ENCODE measurements at places on chromosomes 2 and 18.

DNA sequence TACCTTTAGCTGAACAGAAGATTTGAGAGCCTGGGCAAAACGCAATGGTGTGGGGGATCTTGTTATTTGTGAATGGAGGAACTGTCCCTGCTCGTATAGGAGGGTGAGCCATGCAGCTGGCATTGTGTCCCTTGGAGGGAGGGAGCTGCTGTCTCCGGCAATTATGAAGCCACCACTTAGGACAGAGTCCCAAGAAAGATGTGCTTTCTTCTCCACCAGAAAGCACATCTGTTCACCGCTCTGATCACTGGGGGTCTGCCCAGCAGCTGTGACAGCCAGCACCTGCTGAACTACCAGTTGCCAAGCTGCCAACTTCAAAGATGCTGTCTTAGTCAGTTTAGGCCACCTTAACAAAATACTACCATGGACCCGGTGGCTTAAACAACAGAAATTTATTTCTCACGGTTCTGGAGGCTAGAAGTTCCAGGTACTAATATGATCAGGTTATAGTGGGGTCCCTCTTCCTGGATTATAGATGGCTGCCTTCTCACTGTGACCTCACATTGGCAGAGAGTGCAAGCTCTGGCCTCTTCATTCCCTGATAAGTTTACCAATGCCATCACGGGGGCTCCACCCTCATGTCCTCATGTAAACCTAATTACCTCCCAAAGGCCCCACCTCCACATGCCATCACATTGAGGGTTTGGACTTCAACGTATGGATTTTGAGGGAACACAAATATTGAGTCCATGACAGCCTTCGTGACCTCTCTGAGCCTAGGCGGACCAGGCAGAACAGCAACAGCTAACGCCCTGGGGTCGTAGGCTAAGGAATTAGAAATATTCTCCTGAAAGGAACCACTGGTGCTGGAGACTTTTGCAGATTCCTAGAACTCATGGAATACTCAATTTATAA, 148.3 kb downstream of the RHBDD1 start:
- no peak for DNase-seq

DNA sequence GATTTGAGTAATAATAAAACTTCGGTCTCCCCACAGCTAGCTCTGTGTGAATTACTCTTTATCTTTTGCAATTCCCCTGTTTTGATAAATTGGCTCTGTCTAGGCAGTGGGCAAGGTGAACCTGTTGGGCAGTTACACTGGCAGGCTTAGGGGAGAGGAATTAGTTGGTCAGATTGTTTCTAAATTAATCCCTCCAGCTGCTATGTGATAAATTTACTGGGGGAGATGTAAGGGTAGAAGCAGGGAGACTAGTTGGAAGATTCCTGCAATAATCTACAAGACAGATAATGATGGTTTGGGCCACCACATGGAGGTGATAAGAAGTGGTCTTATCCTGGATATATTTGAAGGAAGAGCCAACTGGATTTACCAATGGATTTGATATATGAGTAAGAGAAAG, 118.5 kb upstream of the TACR1 start:
- DNase-seq: no peak

DNA sequence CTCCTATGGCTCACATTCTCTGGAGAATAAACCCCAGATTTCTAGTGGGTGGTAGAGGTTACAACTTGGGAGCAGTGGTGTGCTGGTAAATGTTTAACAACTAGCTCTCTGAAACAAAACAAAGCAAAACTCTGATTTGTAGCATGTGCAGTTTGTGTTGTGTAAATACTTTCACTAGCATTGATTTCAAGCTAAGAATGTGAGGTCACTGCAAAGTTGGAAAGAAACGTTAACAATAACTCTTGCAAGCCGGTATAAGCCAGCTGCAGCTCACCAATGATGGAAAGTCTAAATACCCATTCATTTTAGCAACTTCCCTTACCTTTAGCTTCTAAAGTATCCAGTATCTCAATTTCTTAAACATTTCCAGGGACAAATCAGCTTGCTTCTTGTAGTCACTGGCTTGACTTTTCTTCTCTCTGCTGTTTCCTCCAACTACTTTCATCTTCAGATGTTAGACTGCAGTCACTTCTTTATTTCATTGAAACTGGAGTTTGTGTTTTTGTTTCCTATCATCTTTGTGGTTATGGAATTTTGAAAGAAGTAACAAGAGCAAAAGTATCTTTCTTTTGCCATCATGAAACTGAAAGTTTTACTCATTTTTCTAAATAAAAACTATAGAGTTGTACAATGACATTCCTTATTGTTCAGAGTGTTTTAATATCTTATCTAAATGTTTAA, 140.2 kb downstream of the PLCL1 start:
- DNase-seq: no peak

DNA sequence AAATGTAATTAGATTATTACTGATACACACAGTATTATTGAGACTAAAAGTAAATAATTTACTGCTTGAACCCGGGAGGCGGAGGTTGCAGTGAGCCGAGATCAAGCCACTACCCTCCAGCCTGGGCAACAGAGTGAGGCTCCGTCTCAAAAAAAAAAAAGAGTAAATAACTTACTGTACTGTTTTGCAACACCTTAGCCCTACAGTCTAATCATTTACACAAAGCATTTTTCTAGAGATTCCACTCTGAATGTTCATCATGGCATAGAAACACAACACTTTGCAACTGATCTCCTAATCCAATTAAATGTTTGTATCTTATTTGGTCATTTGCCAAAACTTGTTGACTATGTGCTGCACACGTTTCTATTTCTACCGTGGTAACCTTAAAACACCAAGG, 23.4 kb upstream of the RMP24 start:
- no peak for DNase-seq

- DNase-seq: no peak
These were observed 335.4 kb upstream of the CDH2 start for GRCh38 chr18:28512357-28512756.

GRCh38 chr2:194616334-194616733, 1040.7 kb upstream of the SLC39A10 start:
- DNase-seq: no peak

DNA sequence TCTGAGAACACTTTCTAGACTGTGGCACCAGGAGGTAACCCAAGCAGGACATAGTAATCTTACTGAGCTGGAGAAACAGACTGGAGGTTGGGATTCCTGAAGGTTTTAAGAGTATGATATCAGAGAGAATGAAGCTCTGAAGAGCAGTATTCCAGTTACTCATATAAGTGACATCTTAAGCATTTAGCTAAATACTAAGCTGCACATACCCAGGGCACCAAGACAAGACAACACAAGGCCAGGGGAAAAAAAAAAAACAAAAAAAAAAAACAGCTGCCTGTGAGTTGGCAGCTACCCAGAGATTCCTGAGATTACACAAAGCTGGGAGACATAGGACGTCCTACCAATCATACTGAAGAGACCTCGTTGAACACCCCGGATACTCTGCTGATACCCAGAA, 175.8 kb downstream of the SRBD1 start:
- DNase-seq: no peak

- DNase-seq: no peak
These were observed 362.4 kb downstream of the KCNJ3 start for GRCh38 chr2:155060896-155061295.

DNA sequence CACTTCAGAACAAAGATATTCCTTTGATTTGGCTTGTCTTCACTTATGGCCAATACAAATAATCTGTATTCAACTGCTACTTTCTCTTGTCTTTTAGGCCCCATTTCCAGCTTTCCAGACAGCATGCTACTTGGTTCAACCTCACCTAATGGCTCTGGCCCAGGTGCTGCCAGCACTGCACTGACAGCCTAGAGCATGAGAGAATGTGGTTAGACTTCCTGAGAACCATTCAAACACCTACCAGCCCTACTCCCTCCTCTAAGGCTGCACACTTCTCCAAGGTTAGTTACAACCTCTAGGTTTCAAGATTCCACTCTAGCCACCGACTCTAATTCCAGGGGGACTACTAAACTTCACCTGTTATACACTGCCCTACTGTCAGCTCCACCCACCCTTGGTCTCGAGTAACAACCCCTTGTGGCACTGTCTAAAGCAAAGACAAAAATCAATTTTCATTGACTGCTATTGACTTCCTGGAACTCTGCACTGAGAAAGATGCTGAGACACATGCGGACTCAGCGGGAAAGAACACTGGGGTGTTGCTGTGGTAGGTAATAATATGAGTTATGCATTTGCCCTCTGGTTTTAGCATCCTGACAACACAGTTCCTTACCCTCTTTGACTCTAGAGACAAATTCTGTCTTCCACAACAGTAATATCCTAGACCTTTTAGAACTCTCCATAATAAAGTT, 38.2 kb downstream of the PLEKHM3 start:
- no peak for DNase-seq

GRCh38 chr2:174044556-174044955, 79.4 kb upstream of the SP3 start:
- no peak for DNase-seq

DNA sequence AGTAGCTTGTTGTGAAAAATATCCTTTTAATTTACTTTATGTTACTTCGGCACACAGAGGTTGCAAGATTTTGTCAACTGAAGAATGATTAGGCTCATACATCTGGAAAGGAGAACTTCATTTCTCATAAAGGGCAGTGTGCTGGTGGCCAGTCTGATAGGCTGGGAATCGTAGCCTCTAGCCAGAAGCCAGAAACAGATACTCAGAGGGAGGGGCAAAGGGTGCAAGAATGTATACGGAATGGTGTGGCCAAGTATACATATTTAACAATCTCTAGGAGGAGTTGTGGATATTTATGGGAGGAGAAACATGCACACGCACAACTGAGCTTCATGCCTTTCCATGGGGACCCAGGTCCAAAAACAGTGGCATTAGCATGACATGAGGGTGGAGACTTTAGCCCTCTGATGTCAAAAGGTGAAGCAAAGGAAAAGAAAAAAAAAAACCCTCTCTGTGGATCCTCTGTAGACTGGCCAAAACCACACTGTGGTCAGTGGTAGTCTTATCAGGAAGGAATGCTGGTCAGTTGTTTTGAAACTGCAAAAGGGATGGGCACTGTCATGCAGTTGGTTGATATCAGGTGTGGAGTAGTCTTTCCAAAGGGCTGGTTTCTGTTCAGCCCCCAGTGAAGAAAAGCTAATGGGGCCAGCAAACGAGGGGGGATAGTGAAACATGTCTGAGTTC, 34.9 kb upstream of the APCDD1 start:
- DNase-seq: no peak

DNA sequence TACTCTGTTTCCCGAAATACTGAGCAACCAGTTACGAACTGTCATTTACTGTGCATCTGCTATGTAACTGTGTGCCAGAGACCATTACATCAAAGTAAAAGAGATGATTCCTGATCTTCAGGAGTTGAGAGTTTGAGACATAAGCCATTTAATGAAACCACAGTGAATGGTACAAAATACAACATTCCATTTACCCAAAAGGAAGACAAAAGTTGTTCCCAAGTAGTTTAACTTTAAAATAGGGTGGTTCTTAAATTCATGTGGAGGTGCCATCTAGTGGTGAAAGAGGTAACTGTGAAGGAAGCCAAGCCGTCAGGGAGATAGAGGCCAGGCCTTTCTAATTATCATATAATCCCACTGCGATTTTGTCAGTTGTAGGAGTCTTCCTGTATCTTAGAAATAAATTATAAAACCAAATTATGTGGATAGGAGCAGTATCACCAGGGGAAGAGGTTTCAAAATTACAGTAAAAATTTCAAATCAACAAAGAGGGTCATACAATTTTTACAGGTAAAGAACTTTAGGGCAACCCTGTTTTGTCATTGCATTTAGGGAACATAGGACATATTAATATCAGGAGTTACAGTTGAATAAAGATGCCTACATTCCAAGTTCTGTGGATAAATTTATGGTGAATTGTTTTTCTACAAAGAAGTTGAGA, 67.7 kb downstream of the EPAS1 start:
- DNase-seq: no peak

- no peak for DNase-seq
These were observed 2.3 kb upstream of the PLEKHH2 start for GRCh38 chr2:43634604-43635306.

GRCh38 chr2:102498414-102498813, 25.4 kb downstream of the SLC9A4 start:
- no peak for DNase-seq

Data from activated T-cell treated with anti-CD3 and anti-CD28 coated beads for 24 hours (primary cell).